ENCODE measurements at places on chromosomes 16 and 17. TPM values are rescaled to one million over a fixed set of nuclear protein-coding genes. Genes with fewer than 3 reads are reported as not detected.

DNA sequence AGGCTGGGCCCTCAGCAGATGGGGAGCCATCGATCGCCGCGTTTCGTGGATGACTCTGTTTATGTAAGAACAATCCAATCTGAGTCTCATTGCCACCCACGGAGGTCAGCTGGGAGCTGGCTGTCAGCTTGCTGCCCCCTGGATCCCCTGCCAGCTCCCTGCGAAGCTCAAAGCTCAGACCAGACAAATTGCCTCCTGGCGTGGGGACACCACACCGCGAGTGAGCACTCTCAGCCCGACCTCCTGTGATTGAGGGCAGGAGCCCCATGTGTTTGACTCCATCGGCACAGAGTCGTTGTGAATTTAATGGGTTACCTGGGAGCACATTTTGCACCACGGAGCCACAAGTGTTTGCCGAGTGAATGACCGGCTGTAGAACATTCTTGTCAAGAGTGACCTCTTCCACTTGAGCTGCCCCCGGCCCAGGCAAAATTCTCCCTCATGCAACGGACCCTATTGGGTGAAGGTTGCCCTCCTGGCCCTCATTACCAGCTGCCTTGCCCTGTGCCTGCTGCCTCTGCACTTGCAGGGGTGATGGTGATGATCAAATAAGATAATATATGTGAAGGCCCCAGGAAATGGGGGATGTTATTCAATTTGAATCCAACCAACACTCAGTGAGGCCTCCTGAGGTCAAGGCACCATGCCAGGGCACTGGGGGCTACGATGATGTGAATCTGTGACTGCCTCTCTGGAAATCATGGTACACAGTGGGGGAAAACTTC, 7.6 kb upstream of the GFAP start:
- DNase-seq = no peak

Gene PRSS8
- total RNA-seq = not detected

DNA sequence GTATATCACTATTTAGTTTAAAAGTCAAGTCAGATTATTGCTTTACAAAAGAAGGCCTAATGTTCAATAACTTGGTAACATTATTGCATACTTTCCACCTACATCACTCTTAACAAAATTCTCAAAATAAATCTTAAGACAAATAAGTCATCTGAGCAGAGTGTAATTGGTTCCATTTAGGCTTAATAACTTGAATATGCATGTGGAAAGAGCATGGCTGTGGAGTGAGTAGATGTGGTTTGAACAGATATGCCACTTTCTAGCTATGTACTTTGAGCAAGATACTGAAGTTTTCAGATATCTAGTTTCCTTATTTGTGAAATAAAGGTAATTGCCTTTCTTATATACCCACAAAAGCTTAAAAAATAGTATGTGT, 6.7 kb upstream of the EVI2A start:
- no peak for DNase-seq

Gene GPS1
- 154 TPM for total RNA-seq

DNA sequence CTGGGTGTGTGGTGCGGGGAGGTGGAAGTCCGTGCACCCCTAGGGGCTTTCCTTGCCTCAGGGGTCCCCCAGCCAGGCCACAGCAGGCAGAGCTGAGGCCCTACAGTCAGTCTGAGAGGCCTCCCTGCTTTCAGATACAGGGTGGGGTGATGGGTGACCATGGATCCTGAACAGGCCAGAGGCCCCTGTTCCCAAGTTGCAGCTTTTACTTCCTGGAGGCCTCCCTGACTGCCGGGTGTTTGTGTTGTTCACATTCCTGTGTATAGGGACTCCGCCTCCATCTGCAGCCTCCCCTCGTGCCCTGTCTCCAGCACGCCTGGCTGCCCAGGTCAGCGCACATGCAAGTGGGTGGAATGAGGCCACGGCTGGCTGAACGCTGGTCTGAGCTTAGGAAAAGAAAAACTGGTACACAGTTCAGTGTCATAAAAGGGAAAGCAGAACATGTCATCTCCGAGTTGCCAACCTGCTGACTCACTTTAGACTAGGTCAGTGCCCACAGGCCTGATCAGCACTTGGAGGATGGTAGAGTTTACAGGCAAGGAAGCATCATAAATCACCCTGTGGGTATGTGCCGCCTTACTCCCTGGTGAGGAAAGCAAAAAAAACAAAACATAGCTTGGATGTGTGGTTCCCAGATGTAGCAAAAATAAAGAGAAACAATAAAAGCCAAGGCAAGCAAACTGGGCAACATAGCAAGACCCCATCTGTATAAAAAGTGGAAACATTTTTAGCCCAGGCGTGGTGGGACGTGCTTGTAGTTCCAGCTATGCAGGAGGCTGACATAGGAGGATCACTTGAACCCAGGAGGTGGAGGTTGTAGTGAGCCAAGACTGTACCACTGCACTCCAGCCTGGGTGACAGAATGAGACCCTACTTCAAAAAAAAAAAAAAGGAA, 6.2 kb upstream of the SLC7A6 start:
- no peak for DNase-seq

- DNase-seq = no peak
Observed at GRCh38 chr16:56632156-56632847, at the start of gene MT1M. Gene MT1M (plus strand): TSS chr16:56632659. CDS start chr16:56632732, 73 bp downstream.

GRCh38 chr17:9339958-9340357, 235.7 kb downstream of the STX8 start:
- no peak for DNase-seq

GRCh38 chr16:31508706-31509195, 560 bp upstream of the RUSF1 start:
- no peak for DNase-seq

DNA sequence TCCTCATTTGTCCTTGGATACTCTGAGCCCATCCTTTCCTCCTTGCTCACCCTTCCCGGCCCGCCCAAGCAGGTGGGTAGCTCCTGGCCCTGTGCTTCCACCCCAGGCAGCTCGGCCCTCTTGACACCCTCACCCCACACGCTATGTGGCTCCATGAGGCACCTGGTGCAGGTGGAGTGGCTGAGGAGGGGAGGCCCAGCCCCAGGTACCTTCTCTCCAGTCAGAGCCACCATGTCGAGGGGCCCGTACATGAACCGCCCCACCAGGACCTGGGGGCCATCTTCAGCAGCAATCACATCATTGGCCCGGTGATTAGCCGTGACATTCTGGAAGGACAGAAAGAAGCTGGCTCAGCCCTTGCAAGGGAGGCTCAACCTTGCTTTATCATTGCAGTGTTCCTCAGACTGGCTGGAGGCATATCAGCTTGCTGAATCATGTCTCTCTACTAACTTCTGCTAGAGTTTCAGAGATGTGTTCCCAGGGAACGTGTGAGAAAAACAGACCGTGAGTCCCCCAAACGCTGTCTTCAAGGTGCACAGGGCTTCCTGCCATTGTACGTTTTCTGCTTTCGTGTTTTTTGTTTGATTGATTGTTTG, 20.3 kb downstream of the PIMREG start:
- no peak for DNase-seq

DNA sequence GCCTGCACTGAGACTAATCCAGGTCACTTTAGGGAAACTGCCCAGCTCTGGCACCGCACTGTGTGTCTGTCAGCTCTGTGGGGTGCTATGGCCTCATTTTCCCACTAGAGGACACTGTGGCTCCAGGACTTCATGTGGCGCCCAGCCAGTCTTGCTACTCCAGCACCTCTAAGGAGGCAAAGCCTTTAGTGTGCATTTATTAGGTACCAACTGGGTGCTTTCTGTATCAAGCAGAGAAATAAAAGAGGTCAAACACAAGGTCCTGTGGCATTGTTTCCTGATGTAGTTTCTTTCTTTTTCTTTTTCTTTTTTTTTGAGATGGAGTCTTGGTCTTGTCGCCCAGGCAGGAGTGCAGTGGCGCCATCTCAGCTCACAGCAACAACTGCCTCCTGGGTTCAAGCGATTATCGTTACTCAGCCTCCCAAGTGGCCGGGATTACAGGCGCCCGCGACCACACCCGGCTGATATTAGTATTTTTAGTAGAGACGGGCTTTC, 12.5 kb upstream of the RHBDL3 start:
- DNase-seq = peak; percentile 78

- DNase-seq = no peak
Observed at GRCh38 chr16:29684679-29685078, 5.7 kb downstream of the QPRT start.

DNA sequence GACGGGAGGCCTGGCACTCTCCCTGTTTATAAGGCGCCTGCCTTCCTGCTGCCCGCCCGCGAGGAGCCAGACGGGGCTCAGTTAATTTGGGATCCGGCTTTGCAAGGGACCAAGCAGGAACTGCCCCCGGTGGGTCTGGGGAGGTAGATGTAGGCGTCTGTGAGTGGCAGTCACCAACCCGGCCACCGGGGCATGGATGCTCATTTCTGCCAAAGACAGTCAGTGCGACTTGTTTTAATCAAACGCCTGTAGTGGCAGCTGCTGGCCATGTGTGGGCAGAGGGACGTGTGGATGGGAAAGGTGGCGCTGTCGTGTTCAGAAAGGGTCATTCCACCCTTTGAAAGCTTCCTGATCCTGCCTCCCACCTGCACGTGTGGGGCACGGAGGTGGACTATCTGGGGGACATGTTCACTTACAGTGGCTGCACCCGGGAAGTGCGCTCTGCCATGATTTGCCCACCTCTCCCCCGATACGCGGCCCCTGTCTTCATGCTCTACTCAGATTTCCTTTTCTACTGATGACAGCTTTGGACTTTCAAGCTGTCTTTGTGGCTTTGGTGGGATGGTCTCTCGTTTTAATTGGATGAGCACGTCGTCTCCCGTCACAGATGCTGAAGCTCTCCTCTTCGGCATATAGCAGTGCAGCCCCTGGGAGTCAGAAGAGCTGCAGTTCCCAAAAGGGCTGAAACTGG, 60.3 kb upstream of the CIBAR2 start:
- no peak for DNase-seq

Gene HOXB5
- total RNA-seq = 2.3 TPM

Gene DLX4
- 0.49 TPM for total RNA-seq

Gene KRT27
- total RNA-seq = not detected

DNA sequence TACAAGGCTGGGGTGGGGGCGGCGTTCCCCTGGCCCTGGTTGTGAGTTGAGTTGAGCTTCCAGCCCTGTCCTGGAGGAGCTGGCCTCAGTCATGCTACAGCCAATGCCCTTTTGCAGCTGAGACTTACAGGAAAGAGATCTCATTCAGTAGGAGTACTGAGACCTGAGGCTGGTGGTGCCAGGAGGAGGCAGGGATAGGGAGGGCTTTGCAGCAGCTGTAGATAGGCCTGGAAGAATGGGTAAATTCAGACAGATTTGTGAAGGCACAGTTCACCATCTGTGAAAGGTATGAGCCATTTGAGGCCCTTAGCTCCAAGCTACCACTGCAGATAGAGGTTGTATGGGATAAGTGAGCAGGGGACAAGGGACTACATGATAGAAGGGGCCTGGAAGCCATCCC, 5.6 kb downstream of the STX4 start:
- no peak for DNase-seq

GRCh38 chr17:69729944-69730343, 315.4 kb downstream of the MAP2K6 start:
- no peak for DNase-seq

DNA sequence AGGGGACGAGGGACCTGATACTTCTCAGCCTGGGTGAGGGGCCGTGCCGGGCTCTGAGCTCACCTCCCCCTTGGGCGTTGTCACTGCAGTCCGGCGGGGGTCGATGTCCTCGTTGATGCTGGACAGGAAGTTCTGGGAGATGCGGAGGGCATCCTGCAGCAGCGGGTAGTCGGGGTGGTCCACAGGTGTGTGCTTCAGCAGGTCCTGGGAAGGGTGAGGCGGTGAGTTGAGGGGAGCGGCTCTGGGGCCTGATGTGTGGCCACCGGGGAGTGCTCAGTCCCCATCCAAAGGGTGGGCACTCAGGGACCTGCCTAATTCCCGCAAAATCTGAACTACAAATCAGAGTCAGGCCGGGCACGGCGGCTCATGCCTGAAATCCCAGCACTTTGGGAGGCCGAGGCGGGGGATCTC, 75.6 kb downstream of the TIMM22 start:
- DNase-seq = no peak

GRCh38 chr17:78915872-78916632, 9.1 kb downstream of the TIMP2 start:
- DNase-seq = no peak

Gene ATXN2L
- total RNA-seq = 272 TPM

DNA sequence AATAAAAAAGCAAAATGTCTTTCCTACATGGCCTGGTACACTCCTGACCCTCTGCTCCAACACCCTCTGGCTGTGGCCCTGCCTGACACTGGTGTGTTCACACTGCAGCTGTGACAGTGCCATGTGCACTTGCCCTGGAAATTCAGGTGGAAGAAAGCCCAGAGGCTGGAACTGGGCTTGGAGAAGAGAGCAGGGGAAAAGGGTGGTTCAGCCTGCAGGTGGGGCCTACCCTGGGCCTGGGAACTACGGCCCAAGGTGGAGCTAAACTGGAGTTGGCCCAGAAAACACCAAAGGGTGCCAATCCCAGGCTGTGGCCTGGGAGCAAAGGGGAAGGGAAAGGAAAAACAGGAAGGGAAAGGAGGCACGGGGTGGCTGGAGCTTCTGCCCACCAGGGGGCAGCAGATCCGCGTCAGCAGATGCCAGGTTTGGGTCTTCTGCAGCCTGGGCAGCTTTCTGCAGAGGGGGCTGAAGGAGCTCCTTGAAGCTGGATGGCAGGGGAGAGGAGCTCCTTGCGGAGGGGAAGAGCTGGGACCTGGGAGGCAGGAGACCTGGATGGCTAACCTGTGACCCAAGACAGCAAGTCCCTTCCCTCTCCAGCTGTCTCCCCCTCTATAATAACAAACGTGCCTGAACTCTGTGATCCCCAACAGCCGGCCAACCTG, 15.4 kb upstream of the CTCF start:
- DNase-seq = peak; percentile 79

Gene YPEL2
- total RNA-seq = 2.7 TPM

DNA sequence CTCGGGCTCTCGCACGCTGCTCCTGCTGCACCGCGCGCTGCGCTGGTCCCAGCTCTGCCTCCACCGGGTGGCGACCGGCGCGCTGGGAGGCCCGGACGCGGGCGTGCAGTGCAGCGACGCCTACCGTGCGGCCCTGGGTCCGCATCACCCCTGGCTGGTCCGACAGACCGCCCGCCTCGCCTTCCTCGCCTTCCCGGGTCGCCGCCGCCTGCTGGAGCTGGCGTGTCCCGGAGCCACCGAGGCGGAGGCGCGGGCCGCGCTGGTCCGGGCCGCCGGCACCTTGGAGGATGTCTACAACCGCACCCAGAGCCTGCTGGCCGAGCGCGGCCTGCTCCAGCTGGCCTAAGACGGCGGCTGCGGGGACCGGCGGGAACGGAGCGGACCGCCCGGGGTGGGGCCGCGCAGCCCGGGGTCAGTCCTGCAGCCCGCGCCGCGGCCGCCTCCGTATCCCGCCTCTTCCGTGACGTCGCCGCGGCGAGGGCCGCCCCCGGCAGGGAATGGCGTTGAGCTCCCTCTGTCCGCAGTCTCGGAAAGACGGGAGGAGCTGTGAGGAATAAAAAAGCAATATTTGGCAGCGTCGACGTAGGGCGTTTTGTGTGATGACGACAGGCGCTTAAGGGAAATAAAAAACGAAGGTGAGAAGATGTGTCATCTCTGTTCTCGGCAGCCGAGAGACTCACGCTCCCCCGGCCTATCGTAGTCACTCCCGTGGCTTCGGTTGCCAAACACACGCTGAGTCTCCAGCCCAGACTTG, 1.4 kb downstream of the GLTPD2 start:
- DNase-seq = peak; percentile 81

GRCh38 chr16:1057252-1057932, 15.2 kb upstream of the SSTR5 start:
- DNase-seq = peak; percentile 85
